ENCODE measurements at places on chromosomes 7 and 10.

DNA sequence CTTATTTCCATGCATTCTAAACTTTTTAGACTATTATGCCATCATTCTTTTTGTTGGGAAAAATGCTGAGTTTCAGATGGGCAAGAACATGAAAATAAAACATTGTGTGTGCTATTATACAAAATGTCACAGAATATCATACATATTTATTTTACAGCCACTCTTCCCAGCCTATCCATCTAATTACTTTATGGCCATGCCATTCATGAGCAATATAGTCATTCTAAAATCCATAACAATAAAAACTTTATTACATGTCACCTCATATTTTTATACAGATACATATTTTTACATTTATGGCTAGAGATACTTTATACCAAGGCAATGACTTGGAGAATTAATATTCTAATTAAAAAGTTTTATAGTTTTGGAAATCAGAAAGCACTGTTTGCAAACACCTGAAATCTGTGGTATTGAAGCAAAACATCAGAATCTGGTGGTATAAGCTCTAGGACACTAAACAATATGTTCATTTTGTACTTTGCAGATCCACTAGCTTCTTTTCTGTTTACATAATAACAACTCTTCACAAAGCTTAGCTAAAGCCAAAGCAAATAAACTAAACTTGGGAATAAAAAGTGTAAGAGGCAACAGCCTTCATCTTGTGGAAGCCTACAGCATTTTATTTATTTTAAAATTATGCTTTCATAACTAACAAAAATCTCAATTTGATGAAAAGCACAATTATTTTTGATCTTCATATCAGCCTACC lies 210.1 kb downstream of the RNLS start:
- DNase-seq: no peak

GRCh38 chr10:61135276-61135721 lies 191.3 kb upstream of the RHOBTB1 start:
- DNase-seq: no peak

- no peak for DNase-seq
Measured at GRCh38 chr10:98790817-98791216, 344.1 kb upstream of the HPS1 start.

DNA sequence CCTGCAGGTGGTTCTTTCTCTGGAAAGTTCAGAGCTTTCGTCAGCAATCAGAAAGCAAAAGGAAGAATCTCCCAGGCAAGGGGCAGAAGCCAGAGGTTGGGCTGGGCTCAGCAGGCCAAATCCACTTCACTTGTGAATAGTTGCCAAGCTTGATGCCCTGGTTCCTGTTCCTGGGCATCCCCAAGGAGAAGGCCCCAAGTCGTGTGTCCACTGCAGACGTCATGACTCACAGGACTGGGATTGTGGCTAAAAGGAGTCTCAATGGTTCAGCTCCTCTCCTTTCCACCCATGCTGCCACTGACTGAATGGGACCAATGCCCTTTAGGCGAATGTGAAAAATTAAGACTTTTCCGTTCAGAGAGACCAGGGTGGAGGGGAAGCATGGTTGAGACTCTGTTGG lies 38.6 kb upstream of the TRIM8 start:
- no peak for DNase-seq

DNA sequence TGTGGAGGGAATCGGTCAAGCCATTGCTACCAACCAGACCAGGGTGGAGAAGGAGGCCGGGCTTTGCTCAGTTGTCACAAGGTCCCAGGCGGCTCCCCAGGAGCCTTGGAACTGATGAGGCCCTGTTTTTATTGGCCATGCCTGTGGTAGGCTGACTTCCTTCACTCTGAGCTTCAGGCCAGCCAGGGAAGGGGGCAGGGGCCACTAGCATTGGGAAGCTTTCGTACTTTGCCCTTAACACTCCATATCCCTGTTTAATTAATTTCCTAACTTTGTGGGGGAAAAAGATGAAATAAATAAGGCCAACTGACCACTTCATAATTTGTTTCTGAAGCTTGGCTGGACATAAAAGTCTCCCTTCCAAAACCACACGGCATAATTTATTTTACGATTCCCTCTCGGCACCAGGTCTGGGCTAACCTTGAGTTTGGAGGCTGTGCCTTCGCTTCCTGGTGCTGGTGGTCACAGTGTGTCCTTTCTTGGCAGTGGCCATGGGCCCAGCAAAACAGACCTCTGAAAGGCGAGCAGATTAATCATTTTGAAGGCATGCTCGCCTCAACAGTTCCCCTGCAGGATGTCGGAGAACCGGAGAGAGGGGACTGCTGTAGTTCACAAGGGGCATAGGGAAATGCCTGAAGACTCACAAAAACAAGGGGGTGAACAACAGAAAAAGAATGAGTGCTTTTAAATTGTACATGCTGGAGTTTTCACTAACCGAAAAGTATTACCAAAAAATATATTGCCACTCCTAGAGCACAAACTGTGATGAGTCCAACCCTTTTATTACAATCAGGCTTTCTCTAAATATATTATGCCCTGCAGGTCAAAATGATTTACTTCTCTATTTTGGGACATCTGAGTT lies 966.0 kb downstream of the LRMDA start:
- no peak for DNase-seq

GRCh38 chr7:147803151-147803550 lies 787.4 kb upstream of the C7orf33 start:
- no peak for DNase-seq

DNA sequence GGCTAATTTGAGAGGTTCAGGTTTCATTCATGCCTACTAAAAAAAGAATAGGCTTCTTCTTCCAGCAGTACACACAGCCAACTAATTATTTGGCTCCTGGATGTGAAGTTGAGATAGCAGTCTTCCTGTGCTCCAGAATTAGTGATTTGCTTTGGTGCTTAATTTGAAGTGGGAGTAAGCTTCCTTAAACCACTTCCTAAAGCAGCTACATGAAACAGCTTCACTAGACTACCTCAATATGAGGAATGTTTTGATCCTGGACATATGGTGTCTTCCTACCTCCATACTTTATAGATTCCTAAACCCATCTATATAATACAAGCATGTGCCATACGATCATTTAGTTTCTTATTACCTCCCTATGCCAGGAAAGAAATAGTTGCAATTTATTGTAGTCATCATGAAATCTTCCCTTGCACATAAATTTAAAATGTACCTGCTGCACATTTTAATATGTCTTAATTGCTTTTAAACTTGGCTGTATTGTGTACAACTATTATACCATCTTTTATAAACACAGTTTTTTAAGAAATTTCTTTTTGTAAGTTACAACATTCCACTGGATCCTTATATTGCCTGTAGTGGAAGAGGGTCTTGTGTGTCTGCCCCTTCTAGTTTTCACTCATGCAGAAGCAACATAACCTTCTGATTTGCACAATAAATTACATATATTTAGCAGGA lies 8.6 kb downstream of the VIM start:
- no peak for DNase-seq

GRCh38 chr7:55048221-55048859 lies 29.5 kb downstream of the EGFR start:
- peak; percentile 22 for DNase-seq

DNA sequence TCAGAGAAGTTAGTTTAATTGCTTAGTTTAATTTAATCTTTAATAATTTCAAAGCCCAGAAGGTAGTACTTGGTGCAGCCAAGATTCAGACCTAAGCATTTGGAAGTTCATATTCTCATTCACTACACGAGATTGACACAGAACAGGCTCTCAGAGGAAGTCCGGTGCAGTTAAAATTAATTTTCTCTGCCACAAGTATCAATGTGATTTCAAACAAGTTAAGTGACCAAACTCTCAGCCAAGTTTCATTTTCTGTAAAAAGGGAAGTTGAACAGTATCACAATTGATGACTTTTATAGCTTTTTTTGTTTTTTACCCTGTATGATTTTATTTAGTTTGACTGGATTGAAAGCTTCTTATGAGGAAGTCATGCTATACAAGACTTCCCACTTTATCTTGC lies 1494.9 kb upstream of the LRRTM3 start:
- no peak for DNase-seq

DNA sequence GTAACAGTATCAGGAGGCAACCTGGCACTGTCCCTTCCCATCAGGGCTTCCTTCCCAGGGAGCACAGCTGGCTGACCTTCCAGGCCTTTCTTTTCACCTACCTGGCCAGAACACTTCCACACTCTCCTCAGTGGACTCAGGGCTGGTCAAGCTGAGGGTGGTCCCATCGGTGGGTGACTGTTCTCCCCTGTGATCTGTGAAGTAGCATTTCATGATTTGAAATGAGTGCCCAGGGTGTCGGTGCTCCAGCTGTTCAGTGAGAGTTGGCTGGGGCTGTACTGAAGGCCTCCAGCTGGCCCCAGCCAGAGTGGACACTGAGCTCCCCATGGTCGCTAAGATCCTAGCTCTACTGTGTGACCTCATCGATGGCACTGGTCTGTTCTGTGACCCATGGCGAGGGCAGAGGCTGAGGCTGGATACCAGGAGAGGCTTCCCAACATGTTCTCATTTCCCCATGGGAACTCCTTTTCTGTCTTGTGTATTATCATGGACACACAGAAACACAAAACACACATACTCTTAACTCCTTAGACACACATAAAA lies at the start of gene FAM170B:
FAM170B (minus strand) TSS at position 316 of the 543 bp plus-strand sequence; CDS start at position 213, 103 bp downstream.
- no peak for DNase-seq

DNA sequence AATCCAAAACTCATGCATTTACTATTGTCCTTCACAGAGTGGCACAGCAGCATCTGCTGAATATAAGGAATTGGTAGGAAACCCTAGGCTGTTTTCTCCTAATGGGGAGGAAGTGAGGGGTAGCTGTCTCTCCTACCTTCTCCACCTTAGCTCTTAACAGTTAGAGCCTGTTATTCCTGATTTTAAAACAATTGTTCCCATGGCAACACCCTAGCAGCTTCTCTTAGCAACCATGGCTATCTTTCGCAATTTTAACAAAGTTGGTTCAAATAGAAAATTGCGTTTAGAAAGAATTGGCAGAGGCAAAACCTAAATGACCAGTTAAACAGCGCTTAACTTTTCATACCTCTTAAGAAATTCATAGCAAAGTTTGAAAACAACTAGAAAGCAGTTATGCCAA lies 603.4 kb upstream of the AUTS2 start:
- DNase-seq: no peak

DNA sequence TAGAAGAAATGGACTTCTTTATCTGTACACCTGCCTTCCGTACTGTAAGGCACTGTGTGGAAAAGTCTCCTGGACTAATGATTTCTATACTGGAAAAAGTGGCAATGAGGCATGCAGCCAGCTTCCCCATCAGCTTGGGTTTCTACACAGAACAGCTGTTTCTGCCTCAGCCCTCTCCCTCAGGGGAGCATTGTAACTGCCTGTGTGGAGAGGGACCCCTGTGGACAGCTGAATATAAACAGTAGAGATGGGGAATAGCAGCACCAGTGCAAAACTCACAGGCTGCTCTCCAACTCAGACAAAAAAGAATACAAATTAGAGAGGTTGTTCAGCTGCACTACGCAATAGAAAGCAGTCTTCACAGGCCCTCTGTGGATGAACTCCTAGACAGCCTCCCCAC lies 451.3 kb upstream of the MBL2 start:
- DNase-seq: no peak

DNA sequence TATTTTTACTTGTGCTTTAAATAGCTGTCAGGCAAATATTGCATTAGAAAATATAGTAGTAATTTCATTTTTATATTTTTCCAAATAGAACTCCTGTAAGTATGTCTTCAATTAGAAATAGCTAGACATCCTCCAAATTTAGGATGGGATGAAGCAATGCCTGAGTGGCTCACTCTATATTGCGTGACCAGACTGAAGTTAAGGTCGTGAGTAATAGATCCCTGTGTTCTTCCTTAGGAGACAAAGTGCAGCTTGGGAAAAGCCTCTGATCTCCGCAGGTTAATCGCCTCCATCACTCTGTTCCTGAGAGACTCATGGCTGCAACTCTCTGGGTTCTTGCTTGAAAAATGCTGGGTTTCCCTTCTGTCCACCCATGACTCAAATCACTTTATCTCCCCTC lies 484.8 kb upstream of the ANKRD30A start:
- DNase-seq: no peak

DNA sequence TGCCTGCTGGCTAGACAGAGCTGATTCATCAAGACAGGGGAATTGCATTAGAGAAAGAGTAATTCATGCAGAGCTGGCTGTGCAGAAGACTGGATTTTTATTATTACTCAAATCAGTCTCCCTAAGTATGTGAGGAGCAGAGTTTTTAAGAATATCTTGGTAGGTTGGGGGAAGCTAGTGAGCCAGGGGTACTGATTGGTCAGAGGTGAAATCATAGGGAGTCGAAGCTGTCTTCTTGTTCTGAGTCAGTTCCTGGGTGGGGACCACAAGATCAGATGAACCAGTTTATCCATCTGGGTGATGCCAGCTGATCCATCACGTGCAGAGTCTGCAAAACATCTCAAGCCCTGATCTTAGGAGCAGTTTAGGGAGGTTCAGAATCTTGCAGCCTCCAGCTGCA lies 39.8 kb downstream of the FOXI2 start:
- DNase-seq: no peak

GRCh38 chr7:152925412-152926147 lies 166.0 kb downstream of the ACTR3B start:
- DNase-seq: no peak

DNA sequence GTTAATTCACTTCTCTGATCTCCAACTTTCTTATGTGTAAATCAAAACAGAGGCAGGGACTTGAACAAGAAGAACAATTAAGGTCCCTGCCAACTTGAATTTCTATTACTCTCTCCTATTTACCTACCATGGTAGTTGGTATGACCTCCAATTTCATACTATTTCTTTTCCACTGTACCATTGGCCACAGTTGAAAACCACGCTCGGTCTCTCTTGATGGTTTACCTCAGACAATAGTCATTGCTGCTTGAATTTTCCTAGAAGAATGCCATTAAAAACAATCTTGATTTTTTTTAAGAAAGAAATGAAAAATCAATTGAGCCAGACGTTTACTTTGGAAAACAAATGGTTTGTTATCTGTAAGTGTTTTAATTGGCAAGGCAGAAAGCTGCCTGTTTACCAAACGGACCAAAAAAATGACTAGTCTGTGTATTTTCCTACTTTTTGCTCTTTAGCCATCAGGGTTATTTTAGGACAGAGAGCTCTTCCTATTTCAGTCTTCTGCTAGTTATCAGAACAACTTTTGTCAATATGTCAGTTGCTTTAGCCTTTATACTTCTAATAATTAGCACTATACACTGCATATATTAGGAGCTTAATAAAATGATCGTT lies 157.5 kb upstream of the PLXDC2 start:
- DNase-seq: no peak

DNA sequence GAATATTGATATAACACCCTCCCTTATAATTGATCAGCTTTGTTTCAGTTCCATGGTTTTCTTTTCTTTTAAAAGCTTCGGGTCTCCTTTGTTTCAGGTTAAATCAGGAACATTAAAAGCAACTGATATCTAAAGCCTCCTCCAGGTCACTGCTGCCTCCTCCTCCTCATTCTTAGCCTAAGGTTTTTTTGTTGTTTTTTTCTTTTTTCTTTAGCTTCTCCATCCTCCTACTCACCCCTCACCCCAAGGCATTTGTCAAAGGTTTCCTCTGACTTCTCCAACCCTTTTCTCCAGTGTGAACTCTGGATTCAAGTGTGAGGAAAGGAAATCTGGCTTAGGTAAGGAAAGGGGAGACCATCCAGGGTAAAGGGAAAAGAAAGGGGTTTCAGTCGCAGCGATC lies 420.2 kb upstream of the NFE2L3 start:
- DNase-seq: no peak
